ENCODE measurements at places on chromosomes 3 and 15.

DNA sequence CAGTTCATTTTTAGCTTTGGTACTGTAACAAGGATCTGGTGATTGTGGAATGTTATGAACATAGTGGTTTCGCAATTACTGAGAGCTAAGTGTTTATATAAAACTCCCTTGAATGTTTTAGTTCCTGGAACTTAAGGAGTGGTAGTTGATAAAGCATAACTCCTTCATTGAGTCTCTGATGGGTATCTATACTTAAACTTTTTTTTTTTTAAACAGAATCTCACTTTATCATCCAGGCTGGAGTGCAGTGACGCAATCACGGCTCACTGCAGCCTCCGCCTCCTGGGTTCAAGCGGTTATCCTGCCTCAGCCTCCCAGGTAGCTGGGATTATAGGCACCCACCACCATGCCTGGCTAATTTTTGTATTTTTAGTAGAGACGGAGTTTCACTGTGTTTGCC, 11.3 kb downstream of the PRKCI start:
- DNase-seq = no peak

DNA sequence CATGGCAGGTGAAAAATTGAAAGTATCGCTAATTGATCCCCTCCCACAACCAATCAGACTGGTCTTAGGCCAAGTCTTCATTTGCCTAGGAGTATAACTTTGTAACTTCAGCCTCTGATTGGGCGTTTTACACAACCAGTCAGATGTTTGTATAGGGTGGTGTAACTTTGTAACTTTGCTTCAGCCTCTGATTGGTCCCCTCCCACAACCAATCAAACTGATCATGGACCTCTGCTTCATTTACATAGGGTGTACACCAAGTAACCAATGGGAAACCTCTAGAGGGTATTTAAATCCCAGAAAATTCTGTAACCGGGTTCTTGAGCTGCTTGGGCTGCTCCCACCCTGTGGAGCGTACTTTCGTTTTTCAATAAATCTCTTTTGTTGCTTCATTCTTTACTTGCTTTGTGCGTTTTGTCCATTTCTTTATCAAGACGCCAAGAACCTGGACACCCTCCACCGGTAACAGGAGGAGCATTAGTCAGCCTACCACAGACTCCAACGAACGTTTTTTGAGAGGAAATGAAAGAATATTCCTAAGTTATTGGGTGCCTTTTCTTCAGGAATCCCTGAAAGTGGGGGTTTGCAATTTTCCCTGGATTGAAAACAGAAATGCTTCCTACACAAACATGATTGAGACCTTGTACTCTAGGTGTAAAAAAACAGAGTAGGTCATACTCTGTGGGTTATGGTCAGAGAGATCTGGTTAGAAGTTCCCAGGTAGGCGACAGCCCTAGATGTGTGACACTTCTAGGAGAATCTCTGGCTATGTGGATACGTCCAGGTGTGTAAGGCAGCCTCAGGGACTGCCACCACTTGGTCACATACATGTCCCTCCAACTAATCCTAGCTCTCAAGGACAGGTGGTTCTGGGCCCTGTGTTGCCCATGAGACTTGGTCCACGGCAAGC, 5.5 kb upstream of the SACM1L start:
- DNase-seq = peak; percentile 28

- no peak for DNase-seq
These were observed 76.4 kb downstream of the AKAP13 start for GRCh38 chr15:85456798-85457197.

DNA sequence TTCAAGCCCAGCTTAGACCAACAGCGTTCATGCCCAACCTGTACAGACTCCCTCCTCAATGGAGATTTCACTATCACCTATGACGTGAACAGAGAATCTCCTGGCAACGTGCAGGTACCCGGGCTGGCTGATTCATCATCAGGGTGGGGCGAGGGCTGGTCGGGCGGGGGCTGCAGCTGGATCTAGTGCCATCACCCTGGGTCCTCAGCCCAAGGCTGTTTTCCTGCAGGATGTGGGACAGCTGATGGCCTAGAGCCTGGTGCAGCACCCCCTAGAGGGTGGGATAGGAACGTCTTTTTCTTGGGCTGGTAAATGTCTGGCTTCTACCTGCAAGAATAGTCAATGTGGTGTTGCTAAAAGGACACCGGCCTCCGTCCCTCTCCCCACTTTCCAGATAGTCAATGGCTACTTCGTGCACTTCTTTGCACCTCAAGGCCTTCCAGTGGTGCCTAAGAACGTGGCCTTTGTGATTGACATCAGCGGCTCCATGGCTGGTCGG, 4.4 kb downstream of the ITIH3 start:
- peak; percentile 24 for DNase-seq

Data from ACHN (cell line).